Nephron progenitor cell (in vitro differentiated cells): ENCODE measurements at places on chromosomes 5 and 9.

GRCh38 chr5:20680718-20681302, 692.8 kb upstream of the CDH18 start:
- no peak for DNase-seq

DNA sequence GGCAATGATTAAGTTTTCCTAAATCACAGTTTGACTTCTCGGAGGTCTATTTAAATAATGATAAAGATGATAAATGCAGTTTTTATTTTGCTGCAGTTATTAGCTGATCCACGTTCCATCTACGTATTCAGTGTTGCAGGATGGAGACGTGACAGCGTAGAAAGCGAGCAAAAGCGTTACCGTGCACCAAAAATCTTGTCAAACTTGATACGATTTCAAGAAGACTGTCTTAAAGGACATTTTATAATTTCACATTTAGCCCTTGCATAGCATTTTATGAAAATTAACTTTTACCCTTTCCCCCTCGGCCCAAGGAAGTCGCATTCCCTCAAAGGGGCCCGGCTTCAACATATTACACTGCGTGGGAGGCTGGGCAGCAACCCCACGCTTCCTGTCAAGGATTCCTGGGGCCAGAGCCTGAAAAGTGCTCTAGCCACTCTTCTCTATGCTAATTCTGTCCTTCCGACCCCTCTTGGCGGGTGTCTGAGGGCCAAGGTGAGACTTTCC, 7.1 kb upstream of the PURA start:
- DNase-seq, result no peak

DNA sequence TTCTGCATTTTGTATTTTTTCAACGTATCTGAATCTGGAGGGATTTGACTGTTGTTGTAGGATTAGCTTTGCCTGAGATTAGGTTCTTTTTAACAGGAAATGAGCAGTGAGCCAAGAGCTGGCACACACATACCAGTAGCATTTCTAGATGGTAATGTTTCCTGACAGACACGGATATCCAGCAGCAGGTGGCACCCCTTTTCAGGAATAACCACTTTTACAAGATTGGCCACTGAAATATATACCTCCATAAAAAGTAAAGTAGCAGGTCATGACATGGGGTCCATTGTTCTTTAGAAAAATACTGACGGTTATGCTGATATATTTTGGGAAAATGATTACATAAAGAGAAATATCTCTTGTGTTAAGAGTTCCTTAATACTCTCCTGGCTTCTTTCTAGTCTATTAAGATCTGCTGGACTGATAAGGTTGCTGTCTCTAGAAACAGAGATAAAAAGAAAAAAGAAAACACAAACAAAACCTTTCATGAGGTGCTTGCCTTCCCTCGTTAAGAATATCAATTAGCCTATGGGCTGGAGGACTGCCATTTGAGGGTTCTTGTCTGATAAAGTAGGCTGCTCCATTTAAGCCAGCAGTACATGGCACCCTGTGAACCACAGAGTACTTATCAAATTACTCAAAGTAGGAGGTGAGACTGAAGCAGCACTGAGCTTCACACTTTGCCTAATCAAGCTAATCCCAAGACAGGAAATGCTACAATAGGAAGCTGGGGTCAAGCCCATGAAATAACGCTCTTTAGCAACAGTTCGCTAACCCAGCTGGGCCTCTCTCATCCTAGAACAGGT, 101.6 kb upstream of the PCA3 start:
- DNase-seq, result no peak

GRCh38 chr5:81010336-81011169, 50.4 kb downstream of the RASGRF2 start:
- no peak for DNase-seq

GRCh38 chr9:98107926-98108325, 11.1 kb downstream of the TRIM14 start:
- no peak for DNase-seq
